RWPE1 (cell line): ENCODE measurements at places on chromosomes 6 and 20.
A peak's percentile ranks its signal among the peaks of the same experiment; 100 is the strongest.

DNA sequence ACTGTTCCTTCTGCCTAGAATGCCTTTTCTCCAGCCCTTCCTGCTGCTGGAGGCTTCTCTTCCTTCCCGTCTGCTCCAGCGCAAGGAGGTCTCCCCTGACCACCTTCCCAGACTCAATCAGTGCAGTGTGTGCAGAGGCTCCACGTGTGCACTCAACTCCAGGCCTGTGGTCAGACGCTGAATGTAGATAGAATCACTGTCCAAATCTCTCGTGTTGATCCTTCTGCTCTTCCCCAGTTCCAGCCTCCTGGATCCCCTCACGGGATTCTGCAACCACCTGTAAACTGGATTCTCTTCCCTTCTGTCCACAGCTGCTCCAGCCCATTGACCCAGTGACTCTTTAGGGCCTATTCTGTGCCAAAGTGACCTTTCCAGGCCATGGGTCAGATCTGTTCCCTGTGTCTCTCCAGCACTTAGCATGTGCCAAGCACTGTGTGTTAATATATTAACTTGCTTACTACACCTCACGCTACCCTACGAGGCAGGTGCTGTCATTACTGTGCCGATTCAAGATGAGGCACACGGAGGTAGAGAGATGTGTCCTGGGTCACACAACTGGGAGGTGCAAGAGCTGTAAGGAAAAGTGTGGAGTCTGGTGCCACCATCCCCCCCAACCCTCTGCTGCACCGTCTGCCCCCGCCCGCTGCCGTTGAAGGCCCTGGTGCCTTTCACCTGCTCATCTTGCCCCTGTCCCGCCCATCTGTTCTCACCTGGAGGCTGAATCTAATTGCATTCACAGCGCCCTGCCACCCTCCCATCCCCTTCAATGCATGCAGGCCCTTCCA is 112.2 kb downstream of the SULF2 start:
- DNase-seq: no peak

DNA sequence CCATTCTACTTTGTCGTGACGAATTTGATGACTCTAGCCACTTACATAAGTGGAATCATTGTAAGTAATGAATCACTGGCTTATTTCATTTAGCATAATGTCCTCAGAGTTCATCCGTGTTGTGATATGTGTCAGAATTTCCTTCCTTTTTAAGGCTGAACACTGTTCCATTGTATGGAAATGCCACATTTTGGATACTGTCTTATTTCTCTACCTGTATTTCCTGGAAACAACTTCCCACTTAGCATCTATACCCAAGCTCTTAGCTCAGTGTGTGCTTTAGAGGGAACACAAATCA is 28.8 kb upstream of the GGTLC1 start:
- no peak for DNase-seq

GRCh38 chr6:158464483-158464882 is 95.4 kb upstream of the TMEM181 start:
- no peak for DNase-seq

- DNase-seq: no peak
Measured at GRCh38 chr6:5712349-5713215, 294.1 kb downstream of the NRN1 start.

DNA sequence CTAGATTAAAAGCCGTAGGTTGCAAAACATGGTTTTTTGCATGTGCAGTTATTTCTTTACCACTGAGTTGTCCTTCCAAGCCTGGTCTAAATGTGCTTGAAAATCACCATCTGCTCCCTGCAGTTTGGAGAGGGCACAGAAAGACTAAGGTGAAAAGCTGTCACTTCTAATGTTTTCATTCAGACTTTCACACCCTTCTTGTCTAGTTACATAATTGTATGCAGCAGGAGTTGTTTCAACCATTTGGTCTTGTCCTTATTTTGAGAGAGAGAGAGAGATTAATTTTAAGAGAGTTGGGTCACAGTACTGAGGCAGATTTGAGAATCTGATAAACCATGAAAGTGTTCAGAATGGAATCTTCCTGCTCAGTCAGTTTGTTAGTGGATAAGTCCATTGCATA is 82.5 kb downstream of the ARID1B start:
- no peak for DNase-seq

DNA sequence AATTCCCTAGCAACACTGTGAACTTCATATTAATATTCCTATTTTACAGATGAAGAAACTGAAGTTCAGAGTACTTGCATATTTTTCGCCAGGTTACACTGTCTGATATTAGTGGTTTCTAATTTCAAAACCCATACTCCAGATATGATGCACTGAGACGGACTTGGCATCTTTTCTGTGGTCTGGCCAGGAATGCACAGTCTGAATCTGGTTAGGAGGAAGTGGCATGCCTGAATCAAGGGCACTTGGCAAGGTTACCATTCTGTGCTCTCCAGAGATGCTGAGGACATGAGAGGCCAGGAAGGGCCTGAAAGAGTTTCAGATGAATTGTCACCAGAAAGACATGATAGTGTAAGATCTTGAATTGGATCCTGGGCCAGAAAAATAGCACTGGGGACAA is 150.1 kb downstream of the HAO1 start:
- no peak for DNase-seq

GRCh38 chr20:31637660-31638059 is at the start of gene COX4I2:
Gene COX4I2, plus strand, starts transcription at chr20:31637912. Its CDS starts 1,106 bp downstream, at chr20:31639018.
- no peak for DNase-seq

DNA sequence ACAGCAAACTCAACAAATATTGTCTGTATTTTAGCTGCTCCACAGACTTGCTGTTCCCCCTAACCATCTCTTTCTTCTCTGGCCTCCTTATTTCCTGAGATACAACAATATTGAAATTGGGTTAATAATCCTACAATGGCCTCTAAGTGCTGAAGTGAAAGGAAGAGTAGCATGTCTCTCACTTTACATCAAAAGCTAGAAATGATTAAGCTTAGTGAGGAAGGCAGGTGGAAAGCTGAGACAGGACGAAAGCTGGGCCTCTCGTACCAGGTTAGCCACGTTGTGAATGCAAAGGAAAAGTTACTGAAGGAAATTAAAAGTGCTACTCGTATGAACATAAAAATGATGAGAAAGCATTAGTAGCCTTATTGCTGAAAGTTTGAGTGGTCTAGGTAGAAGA is 63.8 kb downstream of the ELOVL5 start:
- no peak for DNase-seq

- no peak for DNase-seq
Measured at GRCh38 chr6:39344821-39345280, 22.3 kb upstream of the KCNK16 start.

DNA sequence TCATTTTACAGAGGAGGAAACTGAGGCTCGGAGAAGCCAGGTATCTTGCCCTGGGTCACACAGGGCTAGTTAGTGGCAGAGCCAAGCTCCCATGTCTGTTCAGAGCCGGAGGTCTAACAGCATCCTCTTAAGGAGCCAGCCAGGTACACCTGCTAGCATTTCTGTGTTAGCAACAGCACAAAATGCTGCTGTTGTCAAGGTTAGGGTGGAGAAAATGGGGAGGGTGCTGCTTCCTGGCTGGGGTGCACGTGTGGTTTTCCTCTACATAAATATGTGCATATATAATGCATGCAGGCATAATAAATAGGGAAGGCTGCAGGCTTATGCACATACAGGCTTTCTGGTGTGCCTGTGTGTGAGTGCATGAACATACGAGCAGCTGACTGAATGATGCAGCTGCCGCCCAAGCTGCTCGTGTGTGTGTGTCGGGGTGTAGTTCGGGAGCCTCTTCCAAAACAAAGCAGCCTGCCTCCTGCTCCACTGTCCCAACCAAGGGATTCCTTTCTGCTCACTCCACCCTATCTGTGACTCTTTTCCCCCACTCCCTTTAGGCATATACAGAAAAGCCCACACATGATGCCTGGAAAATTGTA is 86.6 kb downstream of the CD40 start:
- DNase-seq: no peak

- DNase-seq: no peak
Measured at GRCh38 chr6:558959-559358, 97.9 kb downstream of the HUS1B start.

DNA sequence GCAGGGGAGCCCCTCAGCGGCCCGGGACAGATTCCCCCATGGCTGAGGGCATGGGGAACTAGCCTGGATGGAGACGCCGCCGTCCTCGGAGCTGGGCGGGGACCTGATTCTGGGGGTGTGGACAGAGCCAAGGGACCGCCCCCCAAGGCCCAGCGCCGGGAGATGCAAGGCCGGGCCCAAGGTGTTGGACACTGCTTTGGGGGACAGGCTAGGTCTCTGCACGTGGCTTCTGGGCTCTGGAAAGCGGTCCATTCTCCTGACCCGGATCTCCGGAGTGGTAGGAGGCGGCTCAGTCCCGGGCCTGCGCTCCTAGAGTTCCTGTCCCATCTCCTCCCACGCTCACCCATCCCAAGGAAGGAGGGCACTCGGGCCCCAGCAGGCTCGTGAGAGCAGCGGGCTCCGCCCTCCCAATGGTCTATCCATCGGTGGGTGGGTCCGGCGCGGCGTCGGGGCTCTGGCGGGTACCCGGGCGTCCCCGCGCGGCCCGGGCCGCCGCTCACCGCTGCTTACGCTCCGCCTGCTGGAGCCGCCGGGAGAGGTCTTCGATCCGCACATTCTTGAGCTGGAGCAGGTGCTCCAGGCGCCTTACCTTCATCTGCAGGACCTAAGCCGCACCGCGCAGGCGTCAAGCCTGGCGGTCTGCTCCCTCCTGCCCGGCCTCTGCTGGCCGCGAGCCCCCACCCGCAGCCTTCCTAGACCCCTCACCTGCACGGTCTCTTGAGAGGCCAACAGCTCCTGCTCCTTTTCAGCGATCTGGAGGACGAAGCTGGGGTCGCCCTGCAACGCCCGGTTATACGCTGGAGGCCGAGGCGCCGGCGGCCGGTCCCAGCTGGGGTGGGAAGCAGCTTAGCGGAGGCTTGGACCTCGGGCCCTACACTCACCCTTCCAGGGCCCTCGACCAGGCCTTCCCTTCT is 3.3 kb downstream of the SPEF1 start:
- DNase-seq: peak; percentile 63

- DNase-seq: no peak
Measured at GRCh38 chr6:142183351-142183750, 36.3 kb downstream of the VTA1 start.

DNA sequence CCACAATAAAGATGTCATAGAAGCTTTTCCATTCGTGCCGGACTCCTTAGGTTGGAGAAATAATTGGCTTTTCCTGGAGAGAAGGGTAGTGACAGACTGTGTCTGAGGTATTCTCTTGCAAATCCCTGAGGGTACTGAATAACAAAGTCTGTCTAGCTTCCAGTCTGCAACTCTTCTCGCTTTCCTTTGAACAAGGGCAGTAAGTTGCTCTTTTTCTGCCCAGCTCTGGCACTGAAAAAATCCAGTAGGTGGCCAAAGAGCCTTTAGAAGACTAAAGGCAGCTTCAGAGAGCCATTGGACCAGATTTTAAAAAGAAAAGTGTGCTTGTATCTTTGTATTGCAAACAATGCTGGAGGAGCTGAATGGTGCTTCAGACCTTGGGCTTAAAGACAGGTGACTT is 20.7 kb upstream of the RREB1 start:
- DNase-seq: no peak

DNA sequence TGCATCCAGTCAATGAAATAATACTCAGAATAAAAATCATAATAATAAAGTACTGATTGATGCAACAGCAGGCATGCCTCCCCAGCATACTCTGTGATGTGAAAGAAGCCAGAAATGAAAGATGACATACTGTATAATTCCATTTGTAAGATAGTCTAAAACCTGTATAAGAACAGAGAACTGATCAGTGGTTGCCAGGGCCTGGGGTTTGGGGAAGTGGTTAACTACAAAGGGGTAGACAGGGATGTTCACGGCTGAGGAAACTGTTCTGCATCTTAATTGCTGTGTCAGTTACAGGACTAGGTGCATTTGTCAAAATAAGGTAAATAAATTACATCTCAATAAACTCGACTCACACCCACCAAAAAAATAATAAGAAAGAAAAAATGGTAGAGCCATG is 81.3 kb upstream of the BMP2 start:
- DNase-seq: no peak

GRCh38 chr20:21559305-21559704 is 45.4 kb upstream of the NKX2-2 start:
- DNase-seq: no peak

GRCh38 chr6:37889486-37889885 is 70.0 kb downstream of the ZFAND3 start:
- no peak for DNase-seq

GRCh38 chr6:121600389-121601168 is 165.1 kb downstream of the GJA1 start:
- no peak for DNase-seq

DNA sequence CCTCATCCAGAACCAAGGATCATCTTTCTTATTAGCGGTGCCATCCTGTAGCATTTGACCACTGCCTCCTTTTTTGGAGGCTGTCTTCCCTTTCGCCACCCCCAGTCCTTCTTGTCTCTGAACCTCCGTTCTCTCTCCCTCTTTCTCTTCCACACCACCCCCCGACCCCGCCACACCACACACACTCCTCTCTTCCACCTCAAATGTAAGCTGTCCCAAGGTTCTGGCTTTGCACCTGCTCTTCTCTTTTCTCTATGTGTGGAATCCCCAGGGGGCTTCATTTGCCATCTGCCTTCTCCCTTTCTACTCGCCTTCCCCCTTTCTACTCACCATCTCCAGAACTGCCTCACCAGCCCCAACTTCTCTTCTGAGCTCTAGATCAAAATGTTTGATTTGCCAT is 111.3 kb upstream of the CDYL start:
- DNase-seq: no peak

DNA sequence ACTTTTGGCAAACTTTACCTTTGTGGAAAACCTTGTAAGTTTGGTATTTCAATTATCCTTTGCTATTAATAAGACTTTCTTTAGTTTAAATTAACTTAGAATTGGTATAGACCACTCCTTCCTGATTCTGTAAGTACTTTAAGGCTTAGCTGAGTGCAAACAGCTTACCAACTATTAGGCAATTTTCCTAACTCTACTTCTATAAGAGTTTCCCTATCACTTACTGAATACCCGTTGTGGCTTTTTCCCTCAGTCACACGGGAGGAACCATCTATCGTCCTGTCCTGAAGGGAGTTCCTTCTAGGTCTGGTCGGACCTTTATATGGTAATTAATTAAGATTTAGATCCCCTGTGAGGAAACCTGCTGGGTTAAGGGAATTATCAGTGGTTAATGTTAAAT is 9.6 kb downstream of the SLC35A1 start:
- no peak for DNase-seq

DNA sequence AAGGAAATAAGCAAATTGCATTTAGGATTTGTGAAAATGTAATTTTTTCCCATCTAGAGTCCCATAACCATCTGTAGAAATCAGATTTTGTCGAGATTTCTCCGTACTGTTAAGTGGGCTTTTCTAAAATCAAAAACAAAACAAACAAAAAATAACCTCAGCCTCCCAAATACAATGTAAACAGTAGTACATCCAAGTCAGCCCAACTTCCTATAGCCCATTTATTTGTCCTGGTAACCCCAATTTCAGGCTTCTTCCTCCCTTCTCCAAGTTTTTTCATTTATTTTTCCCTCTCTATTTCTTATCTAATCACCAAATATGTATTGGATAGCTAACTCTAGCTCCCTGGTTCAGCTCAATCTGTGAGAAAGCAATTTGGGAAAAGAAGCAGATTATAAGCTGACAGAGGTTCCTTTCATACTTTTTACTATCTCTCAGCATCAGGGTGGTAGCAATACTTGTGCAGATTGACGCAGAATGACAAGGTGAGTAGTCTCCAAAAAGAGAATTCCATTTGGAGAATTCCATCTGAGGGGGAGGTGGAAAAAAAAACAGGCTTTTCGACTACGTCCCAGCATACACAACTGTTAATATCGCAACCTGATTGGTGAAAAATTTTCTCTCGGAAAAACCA is 132.6 kb upstream of the BTN3A2 start:
- peak; percentile 49 for DNase-seq

- DNase-seq: no peak
Measured at GRCh38 chr20:6702144-6702543, 65.3 kb upstream of the BMP2 start.
